ENCODE measurements at places on chromosomes 11 and 22.

DNA sequence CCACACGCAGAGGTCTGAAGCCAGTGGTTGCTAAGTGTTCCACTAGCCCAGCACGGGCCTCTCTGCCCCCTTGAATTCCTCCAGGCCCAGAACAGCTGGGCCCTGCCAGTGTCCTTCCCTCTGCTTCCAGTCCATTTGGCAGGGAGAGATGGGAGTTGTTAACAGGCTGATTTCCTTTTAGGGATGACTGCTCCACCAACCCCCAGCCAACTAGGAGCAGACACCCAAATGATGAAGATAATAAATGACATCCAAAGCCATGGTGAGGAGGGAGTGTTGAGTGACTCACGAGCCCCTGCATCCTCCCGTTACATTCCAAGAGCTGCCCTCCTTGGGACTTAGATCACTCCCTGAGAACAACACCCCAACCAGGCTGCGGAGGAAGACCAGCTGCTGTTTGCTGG, 20.6 kb downstream of the PARVA start:
- DNase-seq: no peak

DNA sequence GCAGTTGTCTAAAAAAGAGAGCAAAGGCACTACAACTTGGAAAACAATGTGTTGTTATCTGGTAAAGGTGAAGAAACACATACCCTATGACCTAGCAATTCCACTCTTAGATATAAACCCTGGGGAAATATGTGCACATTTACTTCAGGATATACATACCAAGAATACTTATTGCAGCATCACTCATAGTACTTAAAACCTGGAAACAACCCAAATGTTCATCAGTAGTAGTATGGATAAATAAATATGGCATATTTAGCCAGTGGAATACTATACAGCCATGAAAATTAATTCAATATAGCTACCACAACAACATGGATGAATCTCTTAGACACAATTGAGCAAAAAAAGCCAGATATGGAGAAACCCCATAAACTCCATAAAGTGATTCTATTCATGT, 26.1 kb upstream of the MICAL2 start:
- no peak for DNase-seq

DNA sequence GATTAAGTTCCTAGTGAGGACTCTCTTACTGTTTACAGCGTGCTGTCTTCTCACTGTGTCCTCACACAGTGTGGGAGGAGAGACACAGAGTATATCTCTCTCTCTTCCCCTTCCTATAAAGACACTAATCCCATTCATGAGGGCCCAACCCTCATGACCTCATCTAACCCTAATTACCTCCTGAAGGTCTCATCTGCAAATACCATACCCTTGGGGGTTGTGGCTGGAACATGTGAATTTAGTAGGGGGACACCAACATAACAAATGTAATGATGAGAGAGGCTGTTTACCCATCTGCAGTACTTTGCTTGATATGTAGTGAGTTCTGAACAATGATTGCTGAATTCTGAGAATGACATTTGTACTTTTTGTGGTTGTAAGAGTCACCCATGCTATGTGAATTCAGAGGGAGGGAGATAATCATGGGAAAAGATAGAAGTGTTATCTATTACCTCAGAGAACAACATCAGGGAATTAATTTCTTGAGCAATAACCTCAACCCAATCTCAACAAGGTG, 4.9 kb upstream of the OR52W1 start:
- no peak for DNase-seq

DNA sequence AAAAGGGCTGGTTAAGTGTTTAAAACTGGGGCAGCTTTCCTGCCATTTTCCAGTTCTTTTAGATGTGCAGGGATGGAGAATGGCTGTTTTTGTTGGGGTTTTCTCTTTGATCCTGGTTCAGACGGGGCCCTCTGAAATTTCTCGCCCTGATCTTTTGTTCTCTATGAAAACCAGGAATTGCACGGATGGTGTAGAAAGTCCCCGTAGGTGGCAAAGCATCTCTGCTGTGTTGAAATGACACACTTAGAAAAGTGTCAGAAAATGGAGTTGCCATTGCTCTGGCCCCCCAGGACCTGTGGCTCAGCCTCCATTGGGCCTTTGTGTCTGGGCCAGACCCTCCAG, 63.0 kb downstream of the PARVB start:
- DNase-seq: no peak

GRCh38 chr22:46000081-46001027, 23.4 kb upstream of the WNT7B start:
- DNase-seq: peak; percentile 17

DNA sequence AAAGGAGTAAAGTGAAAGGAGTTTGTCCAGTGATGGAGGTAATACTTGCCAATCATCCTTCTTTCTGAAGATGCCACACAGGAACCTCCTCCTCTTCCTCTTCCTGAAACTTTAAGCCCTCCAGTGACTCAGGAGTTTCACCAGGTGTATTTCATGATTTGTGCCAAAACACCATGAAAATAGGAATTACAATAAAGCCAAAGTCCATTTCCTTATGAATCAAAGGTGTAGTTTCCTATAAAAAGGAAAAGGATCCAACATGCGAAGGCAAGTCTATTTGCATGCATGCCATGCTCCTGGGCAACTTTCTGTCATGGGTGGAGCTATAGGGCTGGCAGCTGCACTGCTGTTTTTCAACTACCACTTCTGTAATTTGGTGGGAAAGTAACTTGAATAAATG, 9.8 kb upstream of the POU2AF1 start:
- DNase-seq: no peak

GRCh38 chr11:114309517-114309916, 13.3 kb downstream of the NNMT start:
- no peak for DNase-seq

- no peak for DNase-seq
Observed at GRCh38 chr22:24066260-24066659, 55.2 kb downstream of the CABIN1 start.

DNA sequence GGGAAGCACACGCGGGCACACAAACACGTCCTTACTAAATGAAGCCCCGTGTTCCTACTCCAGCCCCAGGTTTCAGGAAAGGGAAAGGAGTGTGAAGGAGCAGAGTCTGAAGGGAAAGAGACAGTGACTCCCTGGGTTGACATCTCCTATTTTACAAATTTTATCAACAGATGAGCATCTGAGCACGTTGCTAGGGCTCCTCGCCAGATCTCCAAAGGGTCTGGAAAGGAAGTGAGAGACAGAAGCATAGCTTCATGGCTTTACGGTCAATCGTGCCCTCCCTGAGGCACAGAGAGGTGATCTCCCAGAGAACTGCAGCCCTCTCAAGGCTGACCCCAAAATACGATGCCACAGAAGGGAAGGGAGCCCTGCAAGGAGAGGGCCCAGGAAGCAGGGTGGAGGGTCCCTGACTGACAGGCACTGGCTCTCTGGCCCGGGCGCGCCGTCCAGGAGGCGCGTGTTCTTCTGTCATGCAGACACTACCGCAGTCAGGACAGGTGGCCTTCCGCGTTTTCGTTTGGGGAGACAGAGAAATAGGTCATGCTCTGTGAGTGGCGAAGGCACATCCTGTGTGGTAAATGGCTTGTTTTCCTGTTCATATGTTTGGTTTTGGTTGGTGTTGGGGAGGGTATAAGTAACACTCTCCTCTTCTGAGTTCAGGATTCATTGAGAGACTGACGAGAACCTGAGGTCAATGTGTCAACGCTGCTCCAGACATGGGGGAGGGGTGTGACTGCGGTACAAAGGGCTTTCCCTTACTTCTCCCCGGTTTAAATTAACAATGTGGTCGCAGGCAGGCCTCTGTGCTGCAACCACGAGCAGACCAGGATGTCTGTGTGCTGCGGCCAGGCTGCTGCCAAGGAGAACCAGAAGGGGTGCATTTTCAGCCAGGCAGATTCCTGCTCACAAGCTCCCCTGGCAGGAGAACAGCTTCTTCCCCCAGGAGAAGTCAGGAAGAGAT, 813.3 kb downstream of the OPCML start:
- DNase-seq: peak; percentile 29

DNA sequence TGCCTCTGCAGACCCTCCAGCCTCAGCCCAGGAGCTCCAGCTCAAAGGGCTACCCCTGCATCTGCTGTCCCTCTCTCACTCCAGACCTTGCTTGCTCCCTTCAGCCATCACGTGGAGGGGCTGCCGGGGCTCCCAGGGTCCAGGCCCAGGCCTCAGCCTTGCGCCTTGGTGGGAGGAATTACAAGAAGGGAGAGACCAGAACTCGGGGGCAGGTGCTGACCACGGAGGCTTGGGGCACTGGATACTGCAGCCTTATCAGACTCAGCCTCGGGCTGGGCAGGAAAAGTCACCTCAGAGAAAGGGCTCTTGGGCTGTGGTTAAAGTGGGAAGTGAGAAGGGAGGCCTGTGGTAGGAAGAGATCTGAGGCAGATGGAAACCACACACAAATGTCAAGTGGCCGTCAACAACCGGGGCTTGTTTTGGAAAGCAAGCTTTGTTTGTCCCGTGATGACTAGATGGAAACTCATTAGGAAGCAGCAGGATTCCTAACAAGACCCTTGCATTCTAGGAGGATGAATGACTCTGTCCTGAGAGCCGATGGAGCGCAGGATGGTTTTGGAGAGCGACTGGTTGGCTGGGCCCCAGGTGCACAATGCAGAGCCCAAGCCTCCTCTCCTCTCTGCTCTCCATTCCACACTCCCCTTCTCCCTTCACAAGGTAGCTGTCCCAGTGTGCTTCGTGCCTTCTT, 1321.7 kb downstream of the TBC1D22A start:
- no peak for DNase-seq

- DNase-seq: no peak
Observed at GRCh38 chr11:44747836-44748235, 21.1 kb downstream of the TSPAN18 start.

GRCh38 chr22:20514658-20515406, 7.4 kb downstream of the MED15 start:
- DNase-seq: no peak

GRCh38 chr11:34114014-34114413, 8.6 kb downstream of the NAT10 start:
- DNase-seq: no peak

- no peak for DNase-seq
Observed at GRCh38 chr11:35785287-35786167, 123.0 kb downstream of the TRIM44 start.

DNA sequence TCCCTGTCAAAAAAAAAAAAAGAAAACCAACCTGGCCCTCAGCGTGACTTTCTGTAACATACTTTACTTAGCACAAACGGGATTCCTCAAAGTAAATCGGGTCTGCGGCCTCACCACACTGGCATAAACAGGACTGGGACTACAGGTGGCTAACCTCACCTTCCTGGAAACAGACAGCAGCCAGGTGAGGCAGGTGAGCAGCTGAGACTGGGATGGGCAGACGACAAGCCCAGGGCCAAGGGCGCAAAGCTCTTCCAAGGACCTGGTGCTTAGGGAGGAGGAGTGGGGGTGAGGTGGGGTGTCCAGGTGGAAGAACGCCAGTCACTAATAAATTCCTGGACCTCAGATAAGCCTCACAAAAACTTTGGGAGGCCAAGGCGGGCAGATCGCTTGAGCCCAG, 15.0 kb downstream of the CPT1A start:
- DNase-seq: no peak

DNA sequence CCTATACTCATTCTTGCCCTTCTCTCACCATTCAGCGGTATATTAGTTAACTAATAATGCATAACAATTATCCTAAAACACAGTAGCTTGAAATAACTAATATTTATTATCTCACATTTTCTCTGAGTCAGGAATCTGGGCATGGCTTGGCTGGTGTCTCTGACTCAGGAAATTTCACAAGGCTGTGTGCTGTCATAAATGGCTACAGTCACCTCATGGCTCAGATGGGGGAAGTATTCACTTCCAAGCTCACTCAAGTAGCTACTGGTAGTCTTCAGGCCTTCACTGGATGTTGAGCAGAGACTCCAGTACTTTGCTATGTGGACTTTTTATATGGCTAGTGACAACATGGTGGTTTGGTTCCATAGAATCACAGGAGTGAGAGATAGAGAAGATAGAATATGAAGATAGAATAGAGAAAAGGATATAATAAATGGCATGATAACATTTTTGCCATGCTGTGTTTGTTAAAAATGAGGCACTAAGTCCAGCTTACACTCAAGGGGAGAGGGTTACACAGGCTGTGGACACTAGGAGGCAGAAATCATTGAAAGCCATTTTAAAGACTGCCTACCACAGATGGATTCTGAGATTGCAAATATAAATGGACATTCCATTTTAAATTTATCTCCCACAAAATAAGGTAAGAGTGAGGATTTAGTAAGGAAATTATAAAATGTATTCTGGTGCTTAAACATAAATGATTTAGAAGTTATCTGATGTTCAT, 997.8 kb upstream of the CHORDC1 start:
- DNase-seq: no peak

DNA sequence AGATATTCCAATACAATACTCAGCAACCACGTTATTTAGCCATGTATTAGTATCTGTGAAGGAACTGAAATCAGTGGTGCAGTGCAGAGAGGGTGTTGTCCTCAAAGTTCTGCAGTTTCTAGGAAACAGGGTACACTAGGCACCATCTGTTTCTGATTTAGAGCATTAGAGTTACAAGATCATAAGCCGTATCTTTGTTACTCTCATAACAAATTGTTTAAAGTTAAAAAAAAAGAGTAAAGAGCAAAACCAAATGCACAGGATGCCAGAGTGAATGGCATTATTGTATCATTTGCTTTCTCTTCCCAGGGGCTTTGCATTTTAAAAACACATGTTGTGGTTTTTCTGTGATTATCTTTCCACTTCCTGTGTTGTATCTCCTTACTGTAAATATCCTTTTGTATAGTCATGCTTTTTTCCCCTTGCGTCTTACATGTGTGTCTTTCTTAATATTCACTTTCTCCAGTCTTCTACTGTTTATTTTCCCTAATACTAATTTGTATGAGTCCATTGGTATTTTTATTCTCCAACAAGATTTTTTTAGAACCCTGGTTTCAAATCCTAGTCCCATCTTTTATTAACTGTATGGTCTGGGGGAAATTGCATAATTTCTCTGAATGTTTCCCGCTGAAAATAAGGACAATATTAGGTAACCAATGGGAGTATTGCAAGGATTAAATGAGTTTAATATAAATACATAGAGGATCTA, 15.2 kb upstream of the NUP160 start:
- peak; percentile 30 for DNase-seq

- DNase-seq: no peak
Observed at GRCh38 chr11:95599959-95600586, 189.5 kb downstream of the FAM76B start.

GRCh38 chr11:36235750-36236149, 53.5 kb downstream of the COMMD9 start:
- DNase-seq: no peak

DNA sequence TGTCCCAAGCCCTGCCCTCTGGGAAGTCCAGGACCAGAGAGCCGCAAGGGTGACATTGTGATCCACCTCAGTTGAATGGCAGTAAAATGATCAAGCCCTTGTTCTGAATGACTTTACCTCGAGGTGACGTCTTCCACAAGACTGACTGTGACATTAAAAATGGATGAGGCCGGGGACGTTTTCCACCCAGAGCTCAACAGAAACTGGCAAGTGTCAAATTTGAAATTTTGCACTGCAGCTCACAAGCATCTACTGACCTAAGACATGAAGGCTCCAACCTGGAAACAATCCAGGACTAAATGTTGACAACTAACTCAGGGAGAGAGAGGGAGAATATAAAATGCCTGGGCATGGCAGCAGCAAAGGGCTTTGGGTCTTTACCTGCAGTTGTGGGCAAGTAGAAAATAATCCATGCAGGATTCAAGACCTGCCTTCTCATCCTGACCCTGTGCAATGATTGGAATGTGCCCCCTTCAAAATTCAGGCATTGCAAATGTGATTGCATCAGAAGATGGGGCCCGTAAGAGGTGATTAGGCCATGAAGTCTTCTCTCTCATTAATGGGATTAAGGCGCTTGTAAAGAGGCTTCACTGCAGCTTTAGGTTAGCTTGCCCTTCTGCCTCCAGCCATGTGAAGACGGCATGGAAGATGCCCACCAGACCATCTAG, 33.6 kb upstream of the CLMP start:
- DNase-seq: no peak
